Uterus (tissue), 4 donors: ENCODE measurements at places on chromosomes 7 and 10. TPM values are rescaled to one million over a fixed set of nuclear protein-coding genes. Genes with fewer than 3 reads are reported as not detected.

- DNase-seq, result no peak
Observed at GRCh38 chr10:13270877-13271551, 28.9 kb downstream of the PHYH start.

- no peak for DNase-seq
Observed at GRCh38 chr10:97538839-97539238, 33.7 kb upstream of the ANKRD2 start.

The ZWINT gene
- total RNA-seq, result 2.2 TPM

The NUDT13 gene
- total RNA-seq, result 1.1 TPM

The MXI1 gene
- 27.4 TPM for total RNA-seq

The TAS2R3 gene
- 8.3 TPM for total RNA-seq

The ADCY1 gene
- total RNA-seq, result not detected

The ATOH7 gene
- total RNA-seq, result not detected
